ENCODE measurements at places on chromosomes 1 and 21.

DNA sequence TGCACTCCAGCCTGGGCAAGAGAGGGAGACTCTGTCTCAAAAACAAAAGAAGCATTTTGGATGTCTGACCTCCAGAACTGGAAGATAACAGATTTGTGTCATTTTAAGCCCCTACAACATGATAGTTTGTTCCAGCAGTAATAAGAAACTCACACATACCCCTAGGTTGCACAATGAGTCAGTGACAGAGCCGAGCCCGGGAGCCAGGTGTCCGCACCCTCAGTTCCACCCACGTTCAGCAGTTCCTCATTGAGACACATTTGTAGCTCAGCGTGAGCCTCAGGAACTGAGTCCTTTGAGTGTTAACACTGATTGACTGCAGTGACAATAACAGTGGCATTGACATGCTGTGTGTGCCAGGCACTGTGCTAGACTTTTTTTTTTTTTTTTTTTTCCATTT, 19.8 kb downstream of the LRRC38 start:
- DNase-seq: no peak

DNA sequence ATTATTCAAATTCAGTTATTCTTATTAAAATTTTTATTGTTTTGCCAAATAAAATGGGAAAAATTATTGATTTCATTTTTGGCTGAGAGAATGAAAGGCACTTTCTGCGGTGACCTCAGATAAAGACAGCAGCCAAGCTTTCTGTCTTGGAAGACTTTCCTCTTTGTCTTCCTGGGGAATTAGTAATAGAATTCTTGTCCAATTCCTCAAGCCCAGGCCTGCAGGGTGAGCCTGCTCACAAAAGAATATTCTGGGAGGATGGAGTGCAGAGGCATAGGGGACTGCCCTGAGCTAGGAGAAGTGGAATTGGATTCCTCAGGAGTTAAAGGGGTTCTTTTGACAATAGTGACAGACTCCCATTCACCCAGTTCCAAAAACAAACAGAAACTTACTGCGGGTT, 614.5 kb upstream of the ADGRL2 start:
- no peak for DNase-seq

- DNase-seq: no peak
These were observed 65.4 kb downstream of the TOMM20 start for GRCh38 chr1:235063068-235063765.

- DNase-seq: no peak
These were observed 43.2 kb upstream of the ADGRL2 start for GRCh38 chr1:81757398-81758020.

DNA sequence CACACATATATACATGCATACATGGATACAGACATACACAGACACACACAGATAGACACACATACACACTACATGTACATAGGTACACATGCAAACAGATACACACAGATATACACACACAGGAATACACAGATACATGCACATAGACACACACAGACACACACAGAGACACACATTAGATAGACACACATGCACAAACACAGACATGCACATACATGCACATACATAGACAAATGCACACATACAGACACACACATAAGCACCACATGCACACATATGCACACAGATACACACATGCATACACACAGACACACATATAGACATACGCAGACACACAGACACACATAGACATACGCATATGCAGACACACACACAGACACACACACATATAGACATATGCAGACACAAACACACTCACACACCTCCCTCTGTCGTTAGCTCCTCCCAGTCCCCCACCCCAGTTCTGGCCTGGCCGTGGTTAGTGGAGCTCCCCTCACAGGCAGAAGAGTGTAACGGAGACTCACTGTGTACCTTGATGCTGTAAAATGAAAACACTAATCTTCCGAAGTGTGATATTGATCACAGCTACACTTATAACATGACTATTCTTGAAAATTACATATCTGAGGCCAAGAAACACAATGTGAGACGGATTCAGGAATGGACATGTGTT, 7.6 kb downstream of the UBASH3A start:
- DNase-seq: no peak
